ENCODE measurements at places on chromosomes 13 and 19.

GRCh38 chr13:49935171-49936074 lies 717 bp downstream of the SPRYD7 start:
- peak; percentile 59 for DNase-seq

- DNase-seq, result no peak
These were observed 419.2 kb downstream of the FGF9 start for GRCh38 chr13:22090106-22090505.

DNA sequence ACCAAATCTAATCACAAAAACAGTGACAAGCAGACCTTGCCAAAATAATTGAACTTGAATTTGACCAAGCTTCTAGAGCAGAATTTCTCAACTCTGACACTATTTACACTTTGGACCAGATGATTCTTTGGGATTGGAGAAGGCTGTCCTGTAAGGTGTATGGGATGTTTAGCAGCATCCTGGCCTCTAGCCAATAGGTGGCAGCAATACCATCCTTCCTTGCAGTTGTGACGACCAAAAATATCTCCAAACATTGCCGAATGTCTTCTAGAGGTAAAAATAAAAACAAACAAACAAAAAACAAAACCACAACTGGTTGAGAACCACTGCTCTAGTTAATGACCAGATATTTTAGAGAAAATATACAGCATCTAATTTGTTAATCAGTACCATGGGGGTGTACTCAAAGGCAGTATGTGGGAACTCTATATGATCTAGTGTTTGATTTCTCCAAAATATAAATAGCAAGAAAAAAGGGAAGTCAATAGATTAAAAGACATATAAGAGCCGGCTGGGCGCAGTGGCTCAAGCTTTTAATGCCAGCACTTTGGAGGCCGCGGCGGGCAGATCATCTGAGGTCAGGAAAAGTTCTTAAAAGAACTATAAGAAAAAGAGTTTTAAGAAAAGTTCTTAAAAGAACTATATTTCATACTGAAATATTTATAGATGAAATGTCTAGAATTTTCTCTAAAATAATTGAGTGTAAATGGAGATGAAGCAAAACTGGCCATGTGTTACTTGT lies 60.9 kb upstream of the ZNF527 start:
- no peak for DNase-seq

DNA sequence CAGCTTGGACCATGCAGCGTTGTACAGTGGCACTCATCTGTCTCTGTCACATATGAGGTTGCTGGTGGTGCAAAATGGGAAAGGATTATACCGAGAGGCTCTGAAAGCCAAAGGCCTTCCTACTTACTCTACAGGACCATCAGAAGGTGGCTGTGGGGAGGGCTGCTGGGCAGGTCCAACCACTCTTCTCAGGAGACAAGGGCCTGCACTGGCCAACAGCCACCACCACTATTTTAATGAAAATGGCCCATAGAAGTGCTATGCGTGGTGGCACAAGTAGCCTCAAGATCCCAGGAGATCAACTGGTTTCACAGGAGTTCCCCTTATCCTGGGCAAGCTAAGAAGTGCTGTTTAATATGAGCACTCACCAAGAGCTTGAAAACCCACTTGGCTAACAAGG lies 52.3 kb downstream of the MRPL57 start:
- no peak for DNase-seq

GRCh38 chr19:50607874-50608785 lies 31.6 kb downstream of the SYT3 start:
- DNase-seq, result peak; percentile 91

GRCh38 chr13:109606520-109606919 lies 179.9 kb downstream of the IRS2 start:
- no peak for DNase-seq

- DNase-seq, result no peak
These were observed 20.8 kb downstream of the C13orf46 start for GRCh38 chr13:113952983-113953520.

DNA sequence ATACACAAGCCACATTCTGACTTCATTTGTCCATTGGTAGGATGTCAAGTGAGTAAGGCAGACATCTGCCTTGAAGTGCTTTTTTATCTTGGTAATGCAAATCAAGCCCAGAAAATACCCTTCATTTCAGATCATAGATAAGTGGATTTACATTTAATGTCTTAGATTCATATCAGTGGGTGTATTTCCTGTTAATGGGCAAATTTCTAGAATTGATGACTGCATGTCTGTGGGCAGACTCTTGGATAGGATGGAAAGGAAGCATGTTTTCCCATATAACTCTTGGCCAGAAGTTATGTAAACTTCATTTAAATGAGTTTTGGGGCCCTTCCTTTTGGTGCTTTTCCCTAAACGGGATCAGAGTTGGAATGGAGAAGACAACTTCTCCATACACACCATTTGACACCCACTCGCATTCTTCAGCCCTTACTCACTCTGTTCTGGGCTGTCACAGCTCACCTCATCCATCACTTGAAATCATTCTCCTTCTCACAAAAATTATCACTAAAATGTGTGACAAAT lies 154.6 kb downstream of the FLT1 start:
- no peak for DNase-seq

GRCh38 chr19:17860993-17861360 lies 1.3 kb downstream of the RPL18A start:
- no peak for DNase-seq

- DNase-seq, result no peak
These were observed 45.5 kb upstream of the NPAS1 start for GRCh38 chr19:46974181-46974580.

DNA sequence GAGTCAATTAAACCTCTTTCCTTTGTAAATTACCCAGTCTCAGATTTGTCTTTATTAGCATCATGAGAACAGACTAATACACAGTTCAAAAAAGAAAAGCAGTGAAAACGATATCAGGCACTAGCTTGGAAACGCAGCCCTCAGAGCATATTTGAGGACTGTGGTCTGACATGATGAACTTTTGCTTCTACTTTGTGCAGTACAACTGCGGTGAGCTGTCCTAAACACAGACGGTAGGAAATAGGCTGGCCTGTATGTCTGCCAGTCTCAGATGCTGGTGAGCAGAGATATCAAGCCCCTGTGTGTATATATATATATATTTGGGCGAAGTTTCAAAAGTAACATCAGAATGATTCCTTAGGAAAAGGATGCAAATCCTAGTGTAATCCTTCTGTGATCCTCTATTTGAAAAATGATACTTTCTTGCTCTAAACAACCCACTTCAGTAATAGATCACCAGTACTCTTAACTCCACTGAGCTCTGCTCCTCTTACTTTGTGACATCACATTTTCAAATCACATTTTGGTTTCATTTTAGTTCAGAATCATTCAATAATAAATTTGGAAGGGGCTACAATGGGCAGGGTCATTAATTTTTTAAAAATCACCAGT lies 74.4 kb downstream of the TNFRSF19 start:
- DNase-seq, result no peak

DNA sequence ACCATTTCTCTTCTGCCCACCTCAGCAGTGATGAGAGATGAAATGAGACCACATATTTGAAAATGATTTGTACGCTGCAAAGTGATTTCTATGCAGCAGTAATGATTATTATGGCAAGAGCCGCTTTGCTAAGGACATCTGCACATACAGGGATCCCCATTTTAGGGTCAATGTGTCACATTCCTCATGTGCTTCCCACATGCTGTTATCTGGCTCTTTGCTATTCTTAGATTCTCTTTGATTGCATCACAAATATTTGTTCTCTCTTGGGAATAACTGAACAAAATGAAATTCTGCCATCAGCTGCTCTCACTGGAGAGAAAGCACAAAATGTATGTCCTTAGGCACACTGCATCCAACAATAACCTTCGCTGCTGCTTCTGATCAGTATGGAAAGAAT lies 209.5 kb upstream of the IPO5 start:
- no peak for DNase-seq

GRCh38 chr13:97278435-97279411 lies 56.6 kb downstream of the MBNL2 start:
- DNase-seq, result no peak

DNA sequence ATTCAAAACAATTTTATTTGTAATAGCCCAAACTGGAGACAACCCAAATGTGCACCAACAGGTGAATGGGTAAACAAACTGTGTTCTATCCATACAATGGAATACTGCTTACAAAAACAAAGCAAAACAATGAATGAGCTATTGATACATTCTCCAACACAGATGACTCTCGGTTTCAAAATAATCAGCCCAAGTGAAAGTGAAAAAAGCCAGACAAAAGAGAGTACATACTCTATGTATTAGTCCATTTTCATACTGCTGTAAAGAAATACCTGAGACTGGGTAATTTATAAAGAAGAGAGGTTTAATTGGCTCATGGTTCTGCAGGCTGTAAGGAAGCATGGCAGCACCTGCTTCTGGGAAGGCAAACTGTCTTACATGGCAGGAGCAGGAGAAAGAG lies 65.2 kb upstream of the LRCH1 start:
- DNase-seq, result no peak

- DNase-seq, result peak; percentile 23
These were observed 19.4 kb upstream of the PLEKHF1 start for GRCh38 chr19:29645911-29646310.

DNA sequence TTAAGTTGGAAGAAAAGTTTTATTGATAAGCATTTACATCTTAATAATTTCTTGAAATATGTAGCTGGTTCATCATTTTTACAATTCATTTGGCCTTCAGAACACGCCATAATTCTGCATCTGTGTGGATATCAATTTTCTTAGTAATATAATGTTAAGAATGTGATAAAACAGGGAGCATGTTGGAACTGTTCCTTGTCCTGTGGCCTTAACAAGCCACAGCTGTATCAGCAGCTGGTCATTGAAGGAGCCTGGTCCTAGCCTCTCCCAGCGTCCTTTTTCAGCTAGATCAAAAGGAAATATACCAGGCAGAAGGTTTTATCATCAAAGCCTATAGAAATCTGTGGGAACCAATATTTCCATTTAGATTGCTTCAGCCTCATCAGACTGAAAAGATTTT lies 421.8 kb downstream of the SPRY2 start:
- DNase-seq, result no peak

- DNase-seq, result no peak
These were observed 104.7 kb upstream of the KL start for GRCh38 chr13:32911506-32911905.

DNA sequence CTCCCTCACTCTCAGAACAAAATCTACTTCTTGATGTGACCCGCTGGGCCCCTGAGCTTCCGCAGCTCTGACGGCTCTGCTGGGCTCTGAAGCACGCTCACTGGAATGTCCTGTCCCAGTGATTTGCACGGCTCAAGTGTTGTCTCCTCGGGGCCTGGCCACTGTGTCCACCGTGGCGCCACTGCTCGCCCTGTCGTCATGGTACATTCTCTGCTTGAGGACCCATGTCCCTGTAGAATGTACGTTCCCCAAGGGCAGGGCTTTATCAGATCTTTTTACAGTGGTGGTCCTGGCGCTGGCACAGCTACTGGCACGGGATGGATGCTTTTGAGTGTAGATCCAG lies 12.1 kb downstream of the KLHL26 start:
- no peak for DNase-seq

GRCh38 chr19:29923653-29924052 lies 18.4 kb upstream of the URI1 start:
- DNase-seq, result no peak

GRCh38 chr13:54029226-54029625 lies 1000.6 kb downstream of the OLFM4 start:
- DNase-seq, result no peak

DNA sequence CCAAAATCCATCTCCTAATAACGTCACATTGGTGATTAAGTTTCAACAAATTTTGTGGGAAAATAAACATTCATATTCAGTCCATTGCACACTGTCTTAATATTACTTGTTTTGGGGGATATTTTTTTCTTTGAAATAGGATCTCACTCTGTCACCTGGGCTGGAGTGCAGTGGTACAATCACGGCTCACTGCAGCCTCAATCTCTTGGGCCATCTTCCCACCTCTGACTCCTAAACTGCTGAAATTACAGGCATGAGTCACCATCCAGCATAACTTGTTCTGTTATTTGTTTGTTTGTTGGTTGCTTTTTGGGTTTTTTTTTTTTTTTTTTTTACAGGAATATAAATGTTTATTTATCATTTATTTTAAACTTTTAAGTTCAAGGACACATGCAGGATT lies 556.1 kb upstream of the SLITRK6 start:
- no peak for DNase-seq

DNA sequence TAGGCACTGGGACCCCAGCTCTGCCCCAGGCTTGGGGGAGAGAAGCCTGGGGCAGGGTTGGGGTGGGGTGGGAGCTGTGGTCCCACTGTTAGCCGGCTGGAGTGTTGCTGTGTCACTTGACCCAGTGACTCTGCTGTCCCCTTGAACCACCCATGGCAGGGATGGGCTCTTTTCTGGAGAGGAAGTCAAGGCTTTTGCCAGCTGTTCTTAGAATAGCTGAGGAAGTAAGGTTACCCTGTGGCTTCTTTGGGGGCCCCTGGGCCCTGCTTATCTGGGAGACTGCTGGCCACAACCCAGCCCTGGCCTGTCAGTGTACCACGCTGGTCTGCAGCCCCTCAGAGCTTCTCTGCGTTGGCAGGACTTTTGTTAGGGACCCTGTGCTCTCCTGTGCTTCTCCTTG lies 9.1 kb downstream of the PNPLA6 start:
- no peak for DNase-seq

DNA sequence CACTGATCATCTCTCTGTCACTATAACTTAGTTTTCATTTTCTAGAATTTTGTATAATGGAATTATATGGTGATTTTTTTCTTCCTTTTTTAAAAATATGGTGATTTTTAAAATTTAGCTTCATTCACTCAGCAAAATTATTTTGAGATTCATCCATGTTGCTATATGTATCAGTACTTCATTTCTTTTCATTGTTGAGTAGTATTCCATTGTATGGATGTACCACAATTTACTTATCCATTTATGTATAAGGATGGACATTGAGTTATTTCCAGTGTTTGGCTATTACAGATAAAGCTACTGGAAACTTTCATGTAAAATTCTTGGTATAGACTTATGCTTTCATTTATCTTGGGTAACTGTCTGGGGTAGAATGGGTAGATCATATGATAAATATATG lies 12.8 kb downstream of the ZNF546 start:
- no peak for DNase-seq

GRCh38 chr19:36210497-36210896 lies 4.0 kb downstream of the ZNF565 start:
- DNase-seq, result no peak

- DNase-seq, result no peak
These were observed 9.8 kb downstream of the GJA3 start for GRCh38 chr13:20151016-20151415.

GRCh38 chr13:93216122-93216521 lies 10.5 kb upstream of the GPC6 start:
- DNase-seq, result no peak

DNA sequence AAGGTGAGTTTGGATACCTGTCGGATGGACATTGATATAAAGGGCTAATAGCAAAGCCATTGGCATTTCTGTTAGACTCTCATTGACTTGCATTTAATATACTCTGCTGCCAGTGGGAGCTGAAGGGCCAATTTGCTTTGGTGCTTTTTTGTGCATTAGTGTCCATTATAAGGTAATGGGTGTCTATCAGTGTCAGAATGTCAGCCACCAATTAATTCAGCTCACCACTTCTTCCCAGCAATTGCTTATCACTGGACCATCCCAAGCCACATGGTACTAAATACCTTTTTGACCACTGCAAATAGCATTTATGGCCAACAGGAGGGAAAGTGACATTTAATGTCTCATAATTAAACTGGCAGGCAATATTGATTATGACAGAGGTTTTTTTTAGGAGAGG lies 317.8 kb downstream of the TEX29 start:
- no peak for DNase-seq
